Head of caudate nucleus (tissue), 42 donors: ENCODE measurements at places on chromosomes 6 and 20.
A peak's percentile ranks its signal among the peaks of the same experiment; 100 is the strongest.

GRCh38 chr6:131693384-131693783 is 7.8 kb downstream of the OR2A4 start:
- no peak for DNase-seq

DNA sequence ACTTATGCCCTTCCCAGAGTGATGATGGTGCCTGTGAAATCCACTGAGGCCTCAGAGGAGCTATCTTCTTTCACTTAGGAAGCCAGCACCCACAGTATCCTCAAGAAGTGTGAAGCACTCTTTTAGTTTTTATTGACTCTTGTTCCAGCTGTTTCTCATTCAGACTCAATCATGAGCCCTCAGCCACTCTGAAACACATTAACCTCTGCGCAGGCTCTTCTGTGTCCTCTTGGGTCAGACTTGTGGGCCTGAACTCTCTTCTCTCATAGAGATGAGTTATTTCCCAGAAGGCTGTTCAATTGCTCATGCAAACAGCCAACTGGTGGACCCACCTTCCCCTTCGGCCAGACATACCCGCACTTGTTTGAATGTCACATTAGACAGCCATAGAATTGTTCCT is 27.8 kb upstream of the PREP start:
- no peak for DNase-seq

DNA sequence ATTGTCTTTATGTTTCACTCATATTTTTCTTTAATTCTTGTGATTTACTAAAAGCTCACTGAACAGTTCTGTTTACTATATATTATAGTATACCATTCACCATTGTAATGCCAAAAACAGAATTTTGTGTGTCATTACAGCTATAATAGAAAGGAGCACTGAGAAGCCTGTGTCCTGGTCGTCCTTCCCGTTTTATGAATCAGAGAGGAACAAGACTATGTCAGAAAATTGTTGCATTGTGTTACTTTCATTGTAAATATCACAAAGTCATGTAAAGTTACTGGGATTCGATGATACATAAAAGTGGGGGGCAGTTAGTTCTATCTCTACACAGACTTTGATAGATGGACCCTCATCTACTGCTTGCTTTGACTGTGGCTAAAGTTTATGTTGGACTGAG is 145.1 kb downstream of the QKI start:
- DNase-seq = no peak

DNA sequence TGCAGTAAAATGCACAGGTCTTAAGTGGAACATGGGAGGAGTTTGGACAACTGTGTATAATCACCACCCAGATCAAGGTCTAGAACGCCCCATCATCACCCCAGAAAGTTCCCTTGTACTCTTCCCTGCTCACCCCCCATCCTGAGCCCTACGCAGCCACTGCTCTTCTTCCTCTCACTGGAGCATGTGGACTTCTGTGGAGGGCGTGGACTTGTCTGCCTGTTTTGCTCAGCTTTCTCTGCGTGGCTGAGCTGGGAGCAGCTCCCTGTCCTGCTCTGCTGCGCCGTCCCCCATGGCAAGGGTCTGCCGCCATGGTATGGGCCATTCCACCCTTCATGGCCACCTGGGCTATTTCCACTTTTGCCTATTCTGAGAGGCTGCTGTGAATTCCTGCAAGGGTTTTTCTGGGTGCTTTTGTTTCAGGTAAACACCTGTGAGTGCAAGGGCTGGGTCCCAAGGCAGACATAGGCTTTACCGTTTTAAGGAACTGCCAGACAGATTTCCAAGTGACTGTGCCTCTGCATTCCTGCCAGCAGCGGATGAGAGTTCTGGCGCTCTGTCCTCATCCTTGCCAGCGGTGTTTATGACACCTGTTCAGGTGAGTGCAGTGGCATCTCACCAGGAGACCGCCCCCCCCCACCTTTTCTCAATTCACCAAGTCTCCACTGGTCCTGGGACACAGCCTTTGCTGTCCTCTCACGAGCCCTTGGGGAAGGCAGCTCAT is 19.7 kb downstream of the PCK1 start:
- DNase-seq = no peak

- no peak for DNase-seq
Observed at GRCh38 chr6:134196568-134197193, 121.2 kb downstream of the SGK1 start.

DNA sequence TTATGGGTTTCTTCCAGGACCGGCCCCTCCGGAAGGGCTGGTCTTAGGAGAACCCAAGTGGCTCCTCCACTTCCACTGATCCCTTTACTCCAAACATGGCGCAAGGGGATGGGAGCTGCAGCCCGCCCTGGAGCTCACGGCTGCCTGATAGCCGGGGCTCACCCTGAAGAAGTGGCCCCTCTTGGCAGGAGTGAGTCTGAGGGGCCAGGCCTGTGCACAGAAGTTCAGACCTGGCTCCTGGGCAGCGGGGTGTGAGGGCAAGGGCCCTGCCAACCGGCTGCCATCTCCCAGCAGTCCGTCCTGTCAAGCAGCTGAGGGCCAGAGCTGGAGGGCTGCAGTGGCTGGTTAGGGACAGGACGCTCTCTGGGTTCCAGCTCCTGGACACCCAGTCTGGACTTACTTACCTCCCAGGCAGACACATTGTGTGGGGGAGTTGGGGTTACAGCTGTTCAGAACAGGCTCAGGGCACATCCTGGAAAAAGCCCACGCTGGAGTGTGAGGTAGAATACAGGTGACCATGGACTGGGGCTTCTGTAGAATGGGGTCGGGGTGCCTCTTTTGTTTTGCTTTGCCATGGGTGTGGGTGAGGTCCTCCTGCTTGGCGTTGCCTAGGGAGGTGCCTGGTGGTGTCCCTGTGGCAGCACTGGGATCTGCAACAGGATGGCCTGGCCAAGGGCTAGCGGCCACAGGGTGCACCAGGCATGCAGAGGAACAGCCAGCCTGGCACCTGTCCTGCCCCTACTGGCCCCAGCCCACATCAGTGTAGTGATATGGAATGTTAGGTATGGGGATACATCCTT is 88.4 kb downstream of the ASXL1 start:
- DNase-seq = no peak

- DNase-seq = no peak
Observed at GRCh38 chr20:49843139-49843538, 30.5 kb downstream of the SLC9A8 start.

GRCh38 chr6:170247178-170247701 is 43.6 kb downstream of the DLL1 start:
- DNase-seq = peak; percentile 73

DNA sequence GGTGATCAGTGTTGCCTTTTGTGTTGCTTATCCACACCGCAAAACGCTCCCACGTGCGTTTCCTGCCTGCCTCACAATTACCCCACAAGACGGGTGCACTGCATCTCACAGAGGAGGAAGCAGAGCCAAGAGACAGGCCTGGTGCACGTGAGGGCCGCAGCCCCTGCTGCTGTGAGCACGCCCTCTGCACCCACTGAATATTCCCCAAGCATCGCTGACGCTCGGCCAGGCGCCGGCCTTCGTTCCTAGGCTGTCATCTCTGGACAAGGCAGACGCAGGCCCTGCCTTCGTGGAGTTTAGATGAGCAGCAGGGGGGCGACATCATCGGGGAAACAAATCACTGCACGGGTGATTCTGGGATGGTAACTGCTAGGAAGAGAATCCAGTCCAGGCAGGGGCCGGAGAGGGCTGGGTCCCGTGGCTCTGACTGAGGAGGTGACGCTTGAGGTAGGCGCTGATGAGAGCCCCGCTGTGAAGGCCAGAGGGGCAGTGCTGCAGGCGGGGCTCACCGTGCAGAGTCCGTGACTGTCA is 162.4 kb upstream of the QKI start:
- DNase-seq = no peak

DNA sequence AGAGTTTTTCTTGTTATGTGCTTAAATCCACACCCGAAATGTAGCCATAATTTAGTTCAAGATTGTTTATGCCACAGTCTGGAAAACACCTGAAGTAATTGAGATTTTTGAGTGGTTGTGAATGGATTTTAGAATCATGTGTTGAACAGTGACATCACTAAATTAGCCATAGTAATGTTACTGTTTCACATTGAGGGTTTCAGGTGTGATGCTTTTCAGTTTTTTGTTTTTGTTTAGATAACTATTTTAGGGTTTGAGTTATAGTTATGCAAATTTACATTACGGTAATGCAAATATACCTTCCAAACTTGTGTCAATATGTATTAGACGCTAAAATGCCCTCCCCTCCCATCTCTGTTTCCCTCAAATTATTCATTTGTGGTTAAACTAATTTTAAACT is 22.9 kb downstream of the QKI start:
- no peak for DNase-seq

DNA sequence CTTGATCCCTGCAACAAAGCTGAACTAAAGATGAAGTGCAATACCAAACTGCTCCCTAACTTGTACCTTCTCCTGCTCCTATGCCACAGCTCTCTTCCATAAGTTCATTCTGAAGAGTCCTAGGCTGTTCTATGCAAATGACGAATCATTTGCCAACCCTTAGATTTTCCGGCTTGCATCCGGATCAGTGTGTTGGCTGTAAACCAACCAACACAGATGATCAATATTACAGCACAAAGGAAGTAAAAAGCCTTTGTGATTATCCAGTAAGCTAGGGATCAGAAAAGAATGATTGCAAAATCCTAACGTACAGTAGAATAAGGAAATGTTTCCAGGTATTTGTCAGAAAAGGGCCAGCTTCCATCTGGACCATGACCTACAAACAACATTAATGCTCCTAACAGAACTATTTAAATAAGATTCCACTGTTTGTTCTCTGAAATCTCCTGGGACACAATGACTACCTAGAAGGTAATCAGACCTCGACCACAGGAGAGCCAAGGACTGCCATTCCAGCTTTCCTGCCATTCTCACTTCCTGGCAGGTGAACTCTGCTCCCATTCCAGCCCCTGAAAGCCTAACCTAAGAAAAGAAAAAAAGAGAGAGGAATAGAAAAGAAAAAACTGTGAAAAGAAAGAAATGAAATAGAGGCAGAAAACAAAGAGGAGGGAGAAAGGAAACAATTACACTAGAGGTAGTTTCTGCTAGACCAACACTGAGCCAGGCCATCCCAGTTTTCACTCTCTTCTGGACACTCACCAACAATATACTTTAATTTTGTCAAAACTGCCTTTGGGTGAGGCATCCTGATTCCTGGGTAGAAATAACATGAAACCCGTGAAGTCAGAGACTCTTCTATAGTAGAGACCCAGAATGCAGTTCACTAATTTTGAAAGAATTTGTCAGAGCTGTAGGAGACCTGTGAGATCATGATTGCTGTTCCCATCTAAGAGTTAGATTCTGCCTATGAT is 19.7 kb downstream of the GMDS start:
- DNase-seq = no peak

GRCh38 chr6:113526553-113526952 is 330.6 kb upstream of the MARCKS start:
- DNase-seq = no peak

DNA sequence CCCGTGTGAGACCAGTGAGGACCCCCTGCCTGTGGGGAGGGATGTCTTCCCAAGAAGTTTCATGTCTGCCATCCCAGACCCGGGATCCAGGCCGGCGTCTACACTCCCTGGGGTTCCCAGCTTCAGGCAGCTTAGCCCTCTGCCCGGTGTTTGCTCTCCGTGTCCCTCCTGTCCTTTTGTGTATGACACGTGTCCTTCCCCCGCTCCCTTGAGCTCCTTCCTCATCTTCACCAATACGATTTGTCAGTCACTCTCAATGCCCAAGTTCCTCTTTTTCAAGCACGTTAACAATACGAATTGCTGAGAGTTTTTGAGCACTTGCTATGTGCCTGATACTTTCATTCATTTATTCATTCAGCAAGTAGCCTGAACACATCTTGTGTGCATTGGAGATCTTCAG is 115.6 kb upstream of the PTPN1 start:
- no peak for DNase-seq

DNA sequence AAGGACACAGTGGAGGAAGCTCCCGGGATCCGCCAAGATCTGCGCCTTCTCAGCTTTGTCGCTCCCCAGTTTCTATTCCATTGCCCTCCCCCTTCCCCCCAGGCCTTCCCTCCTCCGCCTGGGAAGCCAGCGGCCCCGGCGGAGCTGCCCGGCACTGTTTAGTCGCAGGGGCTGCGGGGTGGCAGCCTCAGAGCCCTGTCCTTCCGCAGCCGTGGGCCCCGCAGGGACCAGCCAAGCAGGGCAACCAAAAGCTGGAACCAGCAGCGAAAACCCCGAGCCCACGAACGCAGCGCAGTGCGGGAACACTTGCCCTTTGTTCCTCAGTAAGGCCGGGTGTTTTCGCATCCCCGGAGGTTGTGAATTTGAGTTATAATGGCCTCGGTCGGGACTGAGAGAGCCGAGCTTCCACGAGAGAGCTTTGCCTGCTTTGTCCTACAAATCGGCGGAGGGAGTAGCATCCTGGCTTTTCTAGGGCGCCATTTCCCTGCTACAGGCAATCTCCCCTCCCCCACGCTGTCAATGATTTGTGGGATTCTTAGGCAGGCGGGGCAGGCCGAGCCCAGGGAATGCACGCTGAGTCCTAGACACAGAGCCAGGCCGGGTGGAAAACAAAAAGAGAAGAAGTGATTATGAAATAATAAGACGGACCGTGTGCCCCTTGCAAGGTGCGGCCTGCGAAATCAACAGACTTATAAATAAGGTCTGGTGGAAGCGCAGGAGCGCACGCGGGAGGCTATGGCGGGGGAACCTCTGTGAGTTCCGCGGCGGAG is 4.0 kb upstream of the TUBB2B start:
- peak; percentile 87 for DNase-seq

GRCh38 chr20:44195605-44196004 is 8.6 kb upstream of the JPH2 start:
- no peak for DNase-seq

- no peak for DNase-seq
Observed at GRCh38 chr6:12163744-12164507, 126.2 kb upstream of the EDN1 start.

DNA sequence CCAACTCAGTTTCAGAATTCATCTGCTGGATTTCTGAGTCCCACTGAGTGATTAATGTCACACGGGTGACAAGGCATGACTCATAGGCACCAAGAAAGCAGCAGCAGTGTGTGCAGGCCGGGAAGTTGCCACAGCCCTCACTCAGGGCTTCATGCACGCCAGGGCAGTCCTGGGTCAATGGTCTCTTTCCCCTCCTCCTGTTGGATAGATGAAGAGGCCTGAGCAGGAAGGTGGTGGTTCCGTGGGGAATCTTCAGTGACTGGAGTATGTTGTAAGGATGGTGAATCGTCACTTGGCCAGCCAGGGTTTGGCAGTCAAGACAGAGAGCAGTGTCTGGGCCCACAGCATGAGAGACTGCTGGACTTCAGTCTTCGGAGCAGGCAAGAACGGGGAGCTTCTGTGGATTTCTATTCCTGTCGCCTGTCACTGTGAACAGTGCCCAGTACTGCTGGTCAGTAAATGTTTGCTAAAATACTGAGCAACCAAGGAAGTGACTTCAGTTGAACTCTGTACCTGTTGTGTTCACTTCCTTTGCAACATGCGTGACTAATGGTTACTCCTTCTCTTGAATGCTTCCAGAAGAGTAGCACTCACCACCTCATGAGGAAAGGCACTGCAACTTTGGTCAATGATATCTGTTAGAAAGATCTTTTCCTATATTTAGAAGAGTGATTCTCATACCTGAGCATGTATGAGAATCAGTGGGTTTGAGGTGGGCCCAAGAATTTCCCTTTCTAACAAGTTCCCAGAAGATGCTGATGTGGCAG is 62.0 kb upstream of the CD93 start:
- no peak for DNase-seq
